ENCODE measurements at places on chromosomes 1 and 21.

GRCh38 chr1:17134034-17134433 lies 14.8 kb upstream of the PADI2 start:
- no peak for DNase-seq
- no peak overlapping the region for H3K27ac ChIP-seq
- no peaks in the 10 kb centered on the region for H3K36me3 ChIP-seq
- H3K27me3 ChIP-seq, result peaks cover 10% of the 10 kb centered on the region

GRCh38 chr21:35424122-35424521 lies 375.0 kb upstream of the RUNX1 start:
- DNase-seq, result no peak
- H3K27me3 ChIP-seq, result no peaks in the 10 kb centered on the region
- peaks cover 25% of the 10 kb centered on the region for H3K4me1 ChIP-seq
- peaks cover 14% of the 10 kb centered on the region for H3K36me3 ChIP-seq

DNA sequence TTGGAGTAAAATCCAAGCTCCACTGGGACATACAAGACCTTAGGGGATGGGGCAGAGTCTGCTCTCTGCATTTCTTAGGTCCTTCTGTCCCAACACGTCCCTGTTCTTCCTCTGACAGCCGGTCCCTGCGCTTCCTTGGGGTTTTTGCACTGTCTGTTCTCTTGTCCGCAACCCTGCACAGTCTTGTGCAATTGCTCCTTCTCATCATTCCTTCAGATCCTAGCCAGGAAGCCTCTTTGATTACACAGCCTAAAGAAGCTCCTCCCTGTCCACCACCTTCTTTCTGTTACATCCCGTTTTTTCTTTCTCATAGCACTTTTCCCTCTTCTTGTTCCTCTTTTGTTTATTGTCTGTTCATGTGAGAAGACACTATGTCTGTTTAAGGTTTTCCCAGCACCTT lies 19.9 kb downstream of the ACOT11 start:
- H3K4me3 ChIP-seq, result no peak overlapping the region
- no peak for DNase-seq
- no peaks in the 10 kb centered on the region for H3K36me3 ChIP-seq
- H3K27me3 ChIP-seq, result no peaks in the 10 kb centered on the region

DNA sequence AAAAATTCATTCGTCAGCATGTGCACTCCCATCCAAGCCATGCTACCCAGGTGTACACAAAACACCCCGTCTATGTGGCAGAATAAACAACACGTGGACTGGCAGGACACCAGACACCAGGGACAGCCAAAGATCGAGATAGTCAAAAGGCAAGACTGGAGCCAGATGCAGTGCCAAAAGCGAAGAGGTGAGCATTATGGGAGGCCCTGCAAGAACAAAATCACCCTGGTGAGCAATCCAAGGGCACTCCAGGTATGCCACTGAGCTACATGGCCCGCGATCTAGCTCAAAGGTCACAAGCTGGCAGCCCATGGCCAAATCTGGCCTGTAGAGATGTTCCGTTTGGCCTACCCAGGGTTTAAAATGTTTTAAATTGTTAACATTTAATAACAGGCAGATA lies 33.7 kb downstream of the PLPP3 start:
- no peak overlapping the region for H3K4me3 ChIP-seq
- DNase-seq, result no peak
- no peaks in the 10 kb centered on the region for H3K27me3 ChIP-seq
- no peak overlapping the region for H3K27ac ChIP-seq
- no peaks in the 10 kb centered on the region for H3K36me3 ChIP-seq

- no peak overlapping the region for H3K27ac ChIP-seq
- peaks cover 10% of the 10 kb centered on the region for H3K4me1 ChIP-seq
- no peak for DNase-seq
- no peak overlapping the region for H3K4me3 ChIP-seq
- peaks cover 25% of the 10 kb centered on the region for H3K27me3 ChIP-seq
- H3K36me3 ChIP-seq, result no peaks in the 10 kb centered on the region
Measured at GRCh38 chr1:112723511-112723839, 8.3 kb upstream of the PPM1J start.

DNA sequence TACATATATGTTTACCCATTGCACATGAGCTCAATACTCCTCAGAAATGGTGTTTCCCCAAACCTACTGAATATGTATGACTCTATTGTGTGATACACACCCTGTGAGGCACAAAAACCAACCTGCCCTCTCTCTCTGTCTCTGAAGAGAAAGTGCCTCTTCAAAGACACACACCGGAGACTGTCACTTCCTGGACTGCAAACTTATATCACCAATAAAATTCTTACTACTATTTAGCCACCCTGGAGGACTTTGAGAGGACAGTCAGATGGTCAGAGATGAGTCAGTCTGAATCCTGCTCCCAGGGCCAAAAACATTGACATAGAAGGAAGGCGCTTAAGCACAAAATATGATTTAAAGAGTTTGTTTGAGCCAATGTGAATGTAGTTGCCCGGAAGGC lies 110.4 kb downstream of the PPIAL4G start:
- peak; percentile 35 for DNase-seq
- H3K4me3 ChIP-seq, result peak overlapping the region; percentile 75
- no peaks in the 10 kb centered on the region for H3K36me3 ChIP-seq
- peaks cover 38% of the 10 kb centered on the region for H3K4me1 ChIP-seq

DNA sequence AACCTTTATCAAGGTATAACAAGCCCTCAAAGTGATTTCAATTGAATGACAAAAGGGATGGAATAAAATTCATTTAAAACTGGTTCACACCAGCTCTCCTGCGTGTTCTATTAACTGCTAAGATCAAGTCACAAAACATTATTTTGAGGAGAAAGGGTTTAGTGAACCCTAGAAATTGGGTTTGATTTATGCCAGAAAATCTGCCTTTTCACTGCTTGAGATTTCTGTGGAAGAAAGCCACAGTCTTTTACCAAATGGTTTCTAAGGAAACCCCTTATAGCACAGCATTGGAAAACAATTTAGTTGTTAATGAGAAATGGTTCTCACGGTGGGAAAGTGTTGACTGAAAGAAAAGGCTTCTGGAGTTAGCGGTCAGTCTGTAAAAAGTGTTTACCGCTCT lies 43.6 kb upstream of the DPH5 start:
- DNase-seq, result no peak
- peaks cover 34% of the 10 kb centered on the region for H3K36me3 ChIP-seq
- peaks cover 61% of the 10 kb centered on the region for H3K4me1 ChIP-seq
- no peak overlapping the region for H3K4me3 ChIP-seq
- no peak overlapping the region for H3K27ac ChIP-seq
- H3K27me3 ChIP-seq, result no peaks in the 10 kb centered on the region

GRCh38 chr1:3597599-3597964 lies 13.7 kb downstream of the MEGF6 start:
- no peak for DNase-seq
- H3K36me3 ChIP-seq, result no peaks in the 10 kb centered on the region
- H3K27ac ChIP-seq, result peak overlapping the region; percentile 80

DNA sequence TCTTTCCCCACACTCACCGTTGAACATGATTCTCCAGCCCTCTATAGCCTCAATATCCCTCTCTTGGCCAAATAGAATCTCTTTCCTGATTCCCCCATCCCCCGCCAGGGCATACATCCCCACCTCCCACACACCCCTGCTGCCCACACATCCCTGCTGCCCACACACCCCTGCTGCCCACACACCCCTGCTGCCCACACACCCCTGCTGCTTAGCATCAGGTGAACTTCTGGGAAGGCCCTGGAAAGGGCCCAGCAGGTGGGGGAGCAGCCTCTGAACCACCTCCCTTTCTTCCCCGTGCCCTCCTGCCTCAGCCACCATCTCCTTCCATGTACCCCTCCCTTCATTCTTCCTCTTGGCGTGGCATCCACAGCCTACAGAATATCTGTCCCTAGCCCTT lies 15.9 kb upstream of the IFNLR1 start:
- H3K36me3 ChIP-seq, result no peaks in the 10 kb centered on the region
- no peaks in the 10 kb centered on the region for H3K27me3 ChIP-seq
- no peak for DNase-seq
- H3K27ac ChIP-seq, result no peak overlapping the region
- no peak overlapping the region for H3K4me3 ChIP-seq

GRCh38 chr1:209651138-209651587 lies 1.1 kb downstream of the LAMB3 start:
- H3K4me3 ChIP-seq, result no peak overlapping the region
- peak; percentile 53 for DNase-seq
- peaks cover 30% of the 10 kb centered on the region for H3K4me1 ChIP-seq
- H3K36me3 ChIP-seq, result no peaks in the 10 kb centered on the region

- H3K27me3 ChIP-seq, result peaks cover 4% of the 10 kb centered on the region
- H3K36me3 ChIP-seq, result peaks cover 1% of the 10 kb centered on the region
- no peak overlapping the region for H3K27ac ChIP-seq
- no peak for DNase-seq
- peaks cover 10% of the 10 kb centered on the region for H3K4me1 ChIP-seq
Measured at GRCh38 chr21:43192501-43193081, 23.8 kb downstream of the CRYAA start.

DNA sequence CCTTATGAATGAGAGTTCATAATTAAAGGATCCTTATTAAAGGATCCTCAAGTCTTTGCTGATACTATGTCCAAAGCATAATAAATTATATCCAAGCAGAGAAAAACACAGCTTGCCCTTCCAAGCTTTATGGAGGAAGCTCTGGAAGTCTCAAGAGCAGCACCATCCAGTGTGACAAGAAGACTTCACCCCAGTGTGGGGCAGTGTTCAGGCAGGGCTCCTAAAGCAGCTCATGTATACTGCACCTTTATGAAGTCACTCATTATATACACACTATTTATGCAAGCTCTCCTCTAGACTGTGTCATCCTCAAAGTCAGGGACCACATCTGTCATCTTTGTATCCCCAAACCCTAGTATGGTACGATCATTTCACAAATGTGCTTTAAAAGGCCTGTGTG lies 11.9 kb upstream of the CCN1 start:
- H3K4me3 ChIP-seq, result no peak overlapping the region
- no peak overlapping the region for H3K27ac ChIP-seq
- H3K27me3 ChIP-seq, result peaks cover 48% of the 10 kb centered on the region

DNA sequence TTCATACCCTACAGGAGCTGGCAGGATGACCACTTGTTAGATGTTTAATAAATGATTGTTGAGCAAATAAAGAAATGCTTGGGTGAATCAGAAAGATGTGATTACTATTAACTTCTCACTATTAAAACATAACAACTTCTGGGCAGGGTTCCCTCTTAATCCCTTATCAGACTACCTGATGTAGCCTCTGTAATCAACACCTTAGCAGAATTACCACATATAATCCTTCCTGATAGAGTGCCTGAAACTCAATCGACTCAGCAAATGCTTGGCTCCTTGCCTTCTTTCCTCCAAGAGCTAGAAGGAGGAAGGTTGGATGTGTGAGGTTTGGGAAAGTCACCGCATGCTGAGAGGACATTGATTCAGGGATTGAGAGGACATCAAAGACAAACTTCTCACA lies 34.8 kb upstream of the DSCAM start:
- no peak for DNase-seq
- no peak overlapping the region for H3K4me3 ChIP-seq
- no peaks in the 10 kb centered on the region for H3K36me3 ChIP-seq
- no peak overlapping the region for H3K27ac ChIP-seq

GRCh38 chr1:230506451-230506850 lies 80.3 kb upstream of the PGBD5 start:
- H3K4me3 ChIP-seq, result no peak overlapping the region
- no peaks in the 10 kb centered on the region for H3K36me3 ChIP-seq
- H3K4me1 ChIP-seq, result no peaks in the 10 kb centered on the region
- DNase-seq, result no peak
- peaks cover 12% of the 10 kb centered on the region for H3K27me3 ChIP-seq

DNA sequence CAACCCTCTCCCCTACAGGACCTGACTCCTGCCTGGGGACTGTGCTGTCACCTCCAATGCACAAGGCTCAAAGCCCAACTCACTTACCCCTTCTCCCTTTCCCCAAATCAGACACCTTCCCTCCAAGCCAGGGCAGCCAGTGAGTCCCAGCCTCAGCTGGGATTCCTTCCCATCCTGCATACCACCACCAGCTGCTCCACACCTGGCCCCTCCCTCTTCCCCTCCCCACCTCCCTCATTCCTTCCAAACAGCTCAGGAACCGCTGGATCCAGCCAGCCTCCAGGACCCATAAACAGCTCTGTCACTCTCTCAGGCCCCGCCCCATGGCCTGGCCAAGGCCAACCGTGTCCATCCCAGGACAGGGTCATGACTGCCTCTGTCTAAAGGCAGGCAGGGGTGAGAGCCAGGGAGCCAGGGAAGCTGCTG lies 41.4 kb downstream of the ACOT7 start:
- no peaks in the 10 kb centered on the region for H3K27me3 ChIP-seq
- peaks cover 15% of the 10 kb centered on the region for H3K4me1 ChIP-seq
- no peak overlapping the region for H3K4me3 ChIP-seq
- H3K27ac ChIP-seq, result no peak overlapping the region

DNA sequence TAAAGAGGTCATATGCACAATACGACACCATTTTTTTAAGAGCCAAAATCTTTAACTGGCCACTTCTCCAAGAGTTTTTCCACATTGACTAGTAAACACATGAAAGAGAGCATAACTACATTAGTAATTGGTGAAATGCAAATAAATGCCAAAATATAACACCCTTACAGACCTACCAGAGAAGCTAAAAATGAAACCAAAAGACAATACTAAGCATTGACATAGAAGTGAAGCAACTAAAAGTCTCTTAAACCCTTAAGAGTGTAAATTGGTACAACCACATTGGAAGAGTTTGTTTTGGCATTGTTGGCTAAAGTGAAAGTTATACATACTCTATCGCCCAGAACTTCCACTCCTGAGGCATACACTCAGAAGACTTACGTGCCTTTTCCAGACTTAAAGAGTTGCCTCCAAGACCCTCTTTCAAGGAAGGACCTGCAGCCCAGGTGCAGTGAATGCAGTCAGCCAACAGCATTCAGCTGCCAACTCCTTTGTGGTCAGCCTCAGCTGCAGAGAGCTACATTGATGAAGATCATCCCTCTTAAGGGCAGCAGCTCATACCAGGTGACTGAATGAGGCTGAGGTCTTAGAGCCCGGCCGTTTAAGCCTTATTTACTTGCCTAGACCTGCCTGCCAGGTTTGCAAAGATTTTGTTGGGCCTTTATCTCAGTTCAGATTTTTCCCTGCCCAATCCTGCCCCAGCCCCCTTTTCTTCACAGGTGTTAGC lies 839.1 kb upstream of the ADGRL2 start:
- no peak overlapping the region for H3K4me3 ChIP-seq
- H3K36me3 ChIP-seq, result no peaks in the 10 kb centered on the region
- no peaks in the 10 kb centered on the region for H3K4me1 ChIP-seq
- no peak for DNase-seq
- H3K27ac ChIP-seq, result no peak overlapping the region

- no peak for DNase-seq
- peaks cover 3% of the 10 kb centered on the region for H3K36me3 ChIP-seq
- peaks cover 8% of the 10 kb centered on the region for H3K4me1 ChIP-seq
- H3K4me3 ChIP-seq, result no peak overlapping the region
- H3K27me3 ChIP-seq, result no peaks in the 10 kb centered on the region
Measured at GRCh38 chr21:35256468-35256988, 207.4 kb upstream of the RUNX1 start.

GRCh38 chr1:37342736-37343135 lies 131.6 kb upstream of the ZC3H12A start:
- H3K27ac ChIP-seq, result no peak overlapping the region
- peaks cover 15% of the 10 kb centered on the region for H3K27me3 ChIP-seq
- H3K4me3 ChIP-seq, result no peak overlapping the region
- DNase-seq, result no peak

- H3K36me3 ChIP-seq, result peaks cover 44% of the 10 kb centered on the region
- no peak for DNase-seq
- no peaks in the 10 kb centered on the region for H3K4me1 ChIP-seq
- no peak overlapping the region for H3K4me3 ChIP-seq
- H3K27ac ChIP-seq, result no peak overlapping the region
Measured at GRCh38 chr1:48332115-48332514, 109.6 kb downstream of the SLC5A9 start.

- H3K27me3 ChIP-seq, result no peaks in the 10 kb centered on the region
- peaks cover 18% of the 10 kb centered on the region for H3K4me1 ChIP-seq
- no peaks in the 10 kb centered on the region for H3K36me3 ChIP-seq
- DNase-seq, result no peak
- H3K4me3 ChIP-seq, result no peak overlapping the region
Measured at GRCh38 chr21:42159560-42160110, 59.3 kb upstream of the ABCG1 start.

Measured in activated naive CD8-positive, alpha-beta T cell treated with anti-CD3 and anti-CD28 coated beads for 36 hours (primary cell).